ENCODE measurements at places on chromosomes 1 and 21.

- DNase-seq: no peak
Measured at GRCh38 chr1:80181418-80181817, 1174.9 kb upstream of the ADGRL4 start.

DNA sequence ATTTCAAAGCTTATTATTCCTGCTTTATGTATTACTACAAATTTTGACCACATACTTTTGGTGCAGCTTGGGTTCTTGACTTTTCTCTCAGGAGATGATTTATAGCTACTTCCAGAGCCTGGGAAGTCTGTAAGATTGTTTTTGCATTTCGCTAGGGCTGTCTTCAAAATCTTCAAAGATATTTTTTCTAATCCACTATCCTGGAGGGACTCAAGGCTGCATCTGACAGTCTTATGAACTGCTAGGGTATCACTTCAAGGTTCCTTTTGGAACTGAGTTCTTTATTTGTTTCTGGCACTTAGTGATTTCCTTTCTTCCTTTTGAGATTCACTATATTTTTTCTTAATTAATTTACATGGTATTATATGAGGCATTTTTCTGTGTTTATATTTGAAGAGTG, 90.0 kb upstream of the LYPLAL1 start:
- no peak for DNase-seq

DNA sequence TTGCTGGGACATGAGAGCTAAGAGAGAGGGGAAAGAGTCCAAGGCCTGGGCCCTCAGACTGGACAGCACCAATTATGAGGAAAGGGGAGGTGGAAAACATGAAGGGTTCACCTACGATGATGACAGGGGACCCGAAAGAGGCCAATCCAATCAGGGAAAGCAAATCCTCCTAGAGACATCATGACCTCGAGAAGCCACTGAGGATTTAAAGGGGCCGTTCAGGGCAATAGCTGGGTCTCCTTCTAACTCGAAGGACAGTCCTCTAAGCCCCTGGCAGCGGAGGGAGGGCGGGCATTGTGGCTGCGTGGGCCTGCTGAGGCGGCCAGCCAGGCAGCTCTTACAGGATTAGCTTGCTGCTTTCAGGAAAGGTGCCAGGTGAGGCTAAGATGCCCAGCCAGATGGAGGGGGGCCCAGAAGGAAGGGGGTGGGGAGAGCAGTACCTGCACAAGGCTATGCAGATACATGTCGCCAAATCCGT, 7.4 kb downstream of the MEF2D start:
- DNase-seq: no peak

- no peak for DNase-seq
Measured at GRCh38 chr1:172163498-172164215, 256.8 kb upstream of the C1orf105 start.

GRCh38 chr1:65068202-65069010, 79.6 kb upstream of the AK4 start:
- DNase-seq: peak; percentile 15

GRCh38 chr1:154968731-154969130, 1.8 kb downstream of the SHC1 start:
- no peak for DNase-seq

DNA sequence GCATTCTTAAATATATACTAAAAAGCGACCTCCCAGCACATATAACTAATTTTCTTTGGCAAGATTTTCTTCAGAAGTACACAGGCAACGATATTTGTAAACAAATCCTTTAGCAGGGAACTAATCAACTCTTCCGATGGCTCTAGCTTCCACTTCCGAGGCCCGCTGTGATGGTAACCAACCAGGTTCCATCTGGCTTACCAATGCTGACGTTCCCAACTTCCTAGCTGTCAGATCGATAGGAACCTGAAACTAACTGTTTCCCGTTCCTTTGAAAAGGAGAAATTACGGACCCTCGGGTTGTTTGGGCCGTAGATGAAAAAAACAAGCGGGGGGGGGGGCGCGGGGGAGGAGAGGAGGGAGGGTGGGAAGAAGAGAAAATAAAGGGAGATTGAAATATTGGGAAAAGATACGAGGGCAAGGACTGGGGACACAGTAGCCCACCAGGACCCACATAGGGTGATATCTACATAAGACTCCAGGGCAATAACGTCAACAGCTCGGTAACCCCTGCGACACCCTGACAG, 513 bp downstream of the GTF2B start:
- no peak for DNase-seq

- DNase-seq: no peak
Measured at GRCh38 chr21:16573578-16573977, 843.8 kb downstream of the USP25 start.

GRCh38 chr1:16164213-16165072, 8.6 kb upstream of the EPHA2 start:
- peak; percentile 41 for DNase-seq

DNA sequence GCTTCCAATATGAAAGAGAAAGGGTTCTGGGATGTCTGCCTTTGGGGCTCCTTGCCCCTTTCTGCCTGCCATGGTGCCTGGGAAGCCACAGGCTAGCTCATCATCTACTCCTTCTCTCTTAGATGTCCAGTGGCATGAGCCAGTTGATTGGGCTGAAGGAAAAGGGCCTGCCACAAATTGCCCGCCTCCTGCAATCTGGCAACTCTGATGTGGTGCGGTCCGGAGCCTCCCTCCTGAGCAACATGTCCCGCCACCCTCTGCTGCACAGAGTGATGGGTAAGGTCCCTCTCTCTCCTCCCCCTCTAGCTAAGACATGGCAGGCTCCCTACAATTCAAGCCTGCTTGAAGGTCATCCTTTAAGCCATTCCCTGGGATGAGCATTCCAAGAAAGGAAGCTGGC, 41.0 kb downstream of the PKP1 start:
- no peak for DNase-seq

DNA sequence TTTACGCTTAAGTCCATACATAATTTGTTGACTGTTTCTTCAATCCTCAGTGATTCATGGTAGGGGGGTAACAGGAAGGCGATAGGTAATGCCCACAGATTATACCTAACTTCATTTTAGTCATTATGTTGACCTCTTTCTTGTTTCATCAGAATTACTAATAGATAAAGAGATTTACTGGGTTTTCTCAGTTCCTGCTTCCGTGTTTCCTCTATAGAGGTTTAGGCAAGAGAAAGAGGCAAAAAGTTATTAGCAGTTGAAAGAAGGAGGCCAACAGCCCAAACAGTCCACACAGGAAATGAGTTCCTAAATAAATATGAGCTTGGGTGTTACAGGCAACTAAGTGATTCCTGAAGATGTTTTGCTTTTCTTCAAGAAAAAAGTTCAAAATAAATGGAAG, 17.9 kb upstream of the CLCA1 start:
- no peak for DNase-seq

- no peak for DNase-seq
Measured at GRCh38 chr1:167250482-167250881, 29.8 kb downstream of the POU2F1 start.

DNA sequence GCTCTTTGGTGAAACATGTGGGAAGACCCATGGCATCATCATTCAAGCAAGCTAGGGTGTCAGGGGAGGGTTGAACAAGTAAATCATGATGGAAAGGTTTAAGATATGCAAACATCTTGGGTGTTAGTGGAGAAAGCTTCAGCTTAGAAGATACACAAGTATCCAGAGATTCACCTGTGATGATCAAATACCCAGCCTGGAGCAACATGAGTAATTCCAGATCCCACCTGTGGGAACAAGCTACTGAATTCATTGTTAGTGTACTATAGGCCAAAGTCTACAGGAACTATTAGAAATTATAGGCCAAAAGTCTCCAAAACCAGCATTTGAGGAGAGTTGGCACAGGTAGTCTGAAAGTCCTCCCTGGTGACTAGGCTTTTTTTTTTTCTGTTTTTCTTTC, 499.9 kb downstream of the NUF2 start:
- no peak for DNase-seq

DNA sequence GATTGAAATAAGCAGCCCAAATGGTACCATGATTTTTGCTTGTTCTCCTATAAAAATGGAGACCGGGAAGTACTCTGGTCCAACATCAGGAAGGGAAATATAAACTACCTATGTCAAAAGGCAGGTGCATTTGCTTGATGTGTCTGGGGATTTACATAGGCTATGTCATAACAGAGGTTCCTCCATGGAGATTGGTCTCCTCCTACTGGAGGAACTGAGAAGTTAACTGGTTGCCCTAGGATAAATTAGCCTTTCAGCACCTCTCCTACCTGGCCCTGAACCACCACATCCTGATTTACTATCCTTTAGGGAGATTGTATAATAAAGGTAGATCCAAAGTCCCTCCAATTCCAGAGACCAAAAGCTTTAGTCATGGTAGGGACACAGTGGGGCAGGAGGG, 1109.3 kb upstream of the B3GALT2 start:
- DNase-seq: peak; percentile 21

DNA sequence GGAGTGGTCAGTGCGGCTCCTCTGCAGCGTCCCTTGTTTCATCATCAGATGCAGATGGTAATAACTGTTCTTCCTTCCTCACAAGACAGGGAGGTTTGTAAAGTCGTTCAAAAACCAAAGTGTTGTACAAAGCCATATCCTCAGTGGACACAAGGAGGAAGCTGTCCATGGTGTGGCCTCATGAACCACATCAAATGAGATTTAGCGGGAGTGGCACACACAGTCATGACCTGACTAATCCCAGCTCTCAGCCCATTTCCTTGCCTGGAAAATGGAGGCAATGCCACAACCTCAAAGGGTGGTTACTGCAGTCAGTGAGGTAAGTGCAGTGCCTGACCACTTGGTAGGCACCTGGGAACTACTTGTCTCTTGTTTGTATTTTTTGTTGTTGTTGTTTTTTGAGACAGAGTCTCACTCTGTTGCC, 13.4 kb downstream of the ENTREP3 start:
- no peak for DNase-seq
